ENCODE measurements at places on chromosomes 1 and 21.

- no peak for DNase-seq
These were observed 22.8 kb downstream of the IFI44 start for GRCh38 chr1:78672428-78672827.

- DNase-seq, result no peak
These were observed 61.7 kb downstream of the MDM4 start for GRCh38 chr1:204577794-204578478.

DNA sequence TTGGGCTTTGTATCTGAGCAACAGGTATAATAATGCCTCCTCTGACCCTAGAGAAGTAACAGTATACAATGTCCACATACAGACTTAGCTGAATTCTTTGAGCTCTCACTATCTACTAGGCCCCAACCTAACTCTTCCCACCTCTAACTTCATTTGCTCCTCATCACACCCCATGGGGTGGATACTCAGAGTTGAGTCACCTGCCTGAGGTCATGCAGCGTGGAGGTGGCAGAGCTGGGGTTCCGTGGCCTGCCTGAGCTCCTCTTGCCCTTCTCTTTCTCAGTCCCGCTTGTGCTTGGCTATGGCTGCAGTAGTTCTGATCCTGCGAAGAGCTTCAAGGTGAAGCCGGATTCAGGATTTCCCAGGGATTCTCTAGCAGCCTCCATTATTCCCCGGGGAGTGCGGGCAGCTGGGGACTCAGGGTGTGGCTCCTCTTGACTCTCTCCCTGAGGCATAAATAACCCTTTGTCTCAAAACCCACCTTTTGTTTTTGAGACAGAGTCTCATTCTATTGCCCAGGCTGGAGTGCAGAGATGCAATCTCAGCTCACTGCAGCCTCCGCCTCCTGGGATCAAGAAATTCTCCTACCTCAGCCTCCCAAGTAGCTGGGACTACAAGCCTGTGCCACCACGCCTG, 29.9 kb upstream of the ACTL8 start:
- DNase-seq, result no peak

DNA sequence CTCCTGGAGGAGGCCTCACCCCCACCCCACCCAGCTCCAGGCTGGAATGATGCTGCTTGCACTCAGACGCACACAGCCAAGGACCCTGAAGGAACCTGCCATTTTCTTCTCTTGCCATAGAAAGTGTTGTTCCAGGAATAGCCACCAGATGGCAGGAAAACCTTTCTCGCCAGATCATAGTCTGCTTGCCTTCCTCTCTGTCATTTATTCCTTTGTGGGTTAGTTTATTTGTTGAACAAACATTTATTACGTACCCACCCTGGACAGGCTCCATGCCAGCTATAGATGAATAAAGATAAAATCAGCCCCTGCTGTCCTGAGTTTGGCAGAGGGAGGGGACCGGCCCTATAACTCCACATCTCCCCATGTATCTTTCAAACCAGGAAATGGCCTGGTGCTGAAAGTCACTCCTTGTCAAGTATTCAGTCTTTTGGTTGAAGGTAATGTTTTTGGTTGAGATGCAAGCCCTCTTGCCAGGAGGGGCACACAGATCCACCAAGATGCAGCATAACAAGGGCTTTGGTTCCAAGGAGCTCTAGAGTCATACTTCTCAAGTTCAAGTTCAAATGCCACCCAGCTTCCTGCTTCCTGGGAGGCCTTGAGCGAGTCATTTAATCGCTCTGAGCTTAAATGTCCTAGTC, 7.0 kb upstream of the KCNC4 start:
- peak; percentile 67 for DNase-seq

DNA sequence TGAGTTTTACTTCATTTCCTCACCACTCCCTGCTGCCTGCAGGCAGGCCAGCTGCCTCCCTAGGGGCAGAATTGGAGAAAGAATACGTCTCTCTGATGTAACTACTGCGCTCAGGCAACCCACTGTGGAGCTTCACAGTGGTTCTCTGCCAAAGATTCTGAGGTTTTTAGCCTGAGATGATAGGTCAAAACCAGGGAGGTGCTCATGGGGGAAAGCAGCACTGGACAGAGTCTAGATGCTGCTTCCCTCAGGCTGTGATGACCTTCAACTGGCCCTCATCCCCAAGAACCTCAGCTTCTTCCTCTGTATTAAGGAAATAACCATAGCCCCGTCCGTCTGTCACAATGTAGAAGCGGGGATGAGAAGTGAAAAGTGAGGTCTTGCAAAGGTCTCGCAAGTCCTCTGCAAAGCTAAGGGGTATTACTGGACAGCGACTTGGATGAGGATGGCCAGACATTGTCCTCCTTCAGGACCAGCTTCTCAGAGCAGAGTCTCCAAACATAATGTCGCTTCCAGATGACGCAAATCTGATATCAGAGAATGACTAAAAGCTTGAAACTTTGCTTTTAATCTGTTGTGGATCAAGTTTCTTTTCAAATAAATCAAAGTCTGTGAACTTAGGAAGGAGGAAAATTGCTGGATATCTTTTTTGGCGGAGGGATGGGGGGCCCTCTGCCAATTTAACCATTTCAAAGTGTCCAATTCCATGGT, 65.9 kb upstream of the ATP5PO start:
- no peak for DNase-seq

GRCh38 chr21:27648560-27648959, 681.7 kb upstream of the ADAMTS5 start:
- peak; percentile 97 for DNase-seq

DNA sequence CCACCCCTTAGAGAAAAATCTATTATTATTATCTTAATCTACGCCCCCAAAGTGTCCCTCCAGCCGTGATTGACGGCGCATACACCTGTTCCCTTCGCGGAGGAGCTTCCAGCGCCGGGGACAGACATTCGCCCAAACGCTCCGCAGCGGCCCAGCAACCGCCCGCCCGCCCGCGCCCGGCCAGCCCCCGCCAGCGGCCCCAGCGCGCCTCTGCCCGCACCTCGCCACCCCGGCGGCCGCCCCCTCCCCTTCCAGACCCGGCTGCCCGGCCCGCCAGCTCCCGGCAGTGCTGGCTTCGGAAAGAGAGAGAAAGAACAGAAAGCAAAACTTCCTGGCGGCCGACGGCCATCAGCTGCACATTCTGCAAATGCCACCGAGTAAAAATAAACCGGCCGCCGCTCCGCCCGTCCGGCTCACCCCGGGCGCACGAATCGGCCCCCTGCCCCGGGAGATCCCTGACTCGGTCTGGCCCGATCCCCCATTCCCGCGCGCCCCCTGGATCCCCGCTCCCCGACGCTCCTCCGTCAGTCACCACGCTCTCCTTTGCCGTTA, 1.6 kb downstream of the CASZ1 start:
- DNase-seq, result no peak

DNA sequence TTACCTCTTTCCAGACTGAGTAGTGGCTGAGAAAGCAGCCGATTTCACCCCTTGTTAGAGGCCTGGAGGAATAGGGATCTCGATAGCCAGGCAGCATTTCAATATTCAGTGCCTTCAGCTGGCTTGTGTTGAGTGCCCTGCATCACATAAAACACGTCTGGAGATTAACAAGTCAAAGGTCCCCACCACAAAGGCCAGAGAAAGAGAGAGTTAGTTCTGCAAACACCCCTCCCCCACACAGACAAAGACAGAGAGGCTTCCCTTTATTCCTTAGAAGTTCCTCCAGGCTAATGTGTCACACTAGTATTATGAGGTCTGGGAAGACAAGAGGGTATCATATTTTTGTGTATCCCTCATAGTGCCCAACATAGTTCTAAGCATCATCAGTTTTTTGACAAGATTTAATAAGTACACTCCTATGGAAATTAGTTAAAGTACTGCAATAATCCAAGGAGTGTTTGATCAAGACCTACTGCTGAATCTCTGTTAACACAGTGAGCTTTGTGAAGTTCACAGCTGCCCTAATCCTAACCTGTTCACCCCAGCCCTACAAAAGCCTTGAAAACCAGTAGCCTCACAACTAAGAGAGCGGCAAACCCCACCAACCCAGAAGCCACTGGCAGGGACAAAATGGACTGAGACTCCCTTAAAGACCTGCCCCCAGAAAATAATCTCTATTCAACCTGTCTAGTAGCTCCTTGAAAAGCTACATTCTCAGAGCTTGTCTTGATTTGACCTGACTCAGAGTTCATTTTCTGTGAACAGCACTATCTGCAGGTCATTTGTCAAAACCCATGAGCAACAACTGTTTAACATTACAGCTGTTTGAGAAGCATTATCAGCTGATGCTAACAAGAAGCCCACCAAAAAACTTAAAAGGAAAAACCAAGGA, 91.9 kb downstream of the COLGALT2 start:
- DNase-seq, result no peak

DNA sequence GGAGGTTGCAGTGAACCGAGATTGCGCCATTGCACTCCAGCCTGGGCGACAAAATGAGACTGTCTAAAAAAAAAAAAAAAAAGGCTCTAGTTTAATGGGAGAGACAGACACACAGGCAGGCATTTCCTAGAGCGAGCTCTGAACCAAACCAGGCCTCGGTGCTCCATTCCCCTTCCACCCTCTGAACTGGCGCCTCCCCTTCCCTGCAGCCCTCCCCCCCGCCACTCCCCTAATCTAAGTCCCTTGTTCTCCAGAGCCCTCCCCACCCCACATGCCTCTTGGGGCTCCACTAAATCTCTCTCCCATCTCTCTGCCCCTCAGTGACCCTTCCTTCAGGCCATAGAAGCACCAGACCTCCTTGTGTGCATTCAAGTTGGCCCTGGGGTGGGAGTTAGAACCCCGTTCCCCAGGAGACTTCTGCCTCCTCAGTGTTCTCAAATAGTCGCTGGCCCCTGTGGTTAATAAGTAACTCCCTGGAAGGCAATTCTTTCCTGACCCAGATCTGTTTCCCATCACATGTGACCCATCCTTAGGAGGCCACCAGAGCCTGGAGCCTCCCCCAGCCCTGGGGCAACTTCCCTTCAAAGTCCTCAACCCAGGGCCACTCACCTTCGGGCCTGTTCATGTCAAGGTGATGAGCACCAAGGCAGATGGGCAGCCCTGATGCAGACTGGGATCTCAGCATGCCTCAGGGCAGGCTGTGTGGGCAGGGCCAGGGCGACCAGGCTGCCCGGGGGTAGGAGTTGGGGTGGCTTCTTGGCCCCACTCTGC, 42.6 kb upstream of the EPB41 start:
- DNase-seq, result no peak
